ENCODE measurements at places on chromosomes 1 and 21.

DNA sequence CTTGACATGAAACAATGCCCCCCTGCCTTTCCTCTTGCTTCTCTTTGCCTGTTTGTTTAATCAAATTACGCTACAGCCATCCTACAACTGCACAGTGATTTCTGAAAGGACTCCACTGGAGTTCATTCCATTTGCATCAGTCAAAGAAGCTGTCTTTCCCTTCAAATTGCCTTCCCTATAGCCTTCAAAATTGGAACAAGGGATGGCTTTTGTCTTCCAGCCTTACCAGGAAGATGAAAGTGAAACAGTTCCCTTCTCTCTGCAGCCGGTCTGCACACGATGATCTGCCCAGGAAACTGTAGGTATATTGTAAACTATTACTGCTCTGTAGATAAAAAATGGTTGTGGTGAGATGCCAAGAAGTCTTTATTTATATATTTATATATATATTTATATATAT lies 65.6 kb upstream of the ETS2 start:
- no peak for DNase-seq

GRCh38 chr1:200518524-200518923 lies 102.0 kb downstream of the KIF14 start:
- no peak for DNase-seq

DNA sequence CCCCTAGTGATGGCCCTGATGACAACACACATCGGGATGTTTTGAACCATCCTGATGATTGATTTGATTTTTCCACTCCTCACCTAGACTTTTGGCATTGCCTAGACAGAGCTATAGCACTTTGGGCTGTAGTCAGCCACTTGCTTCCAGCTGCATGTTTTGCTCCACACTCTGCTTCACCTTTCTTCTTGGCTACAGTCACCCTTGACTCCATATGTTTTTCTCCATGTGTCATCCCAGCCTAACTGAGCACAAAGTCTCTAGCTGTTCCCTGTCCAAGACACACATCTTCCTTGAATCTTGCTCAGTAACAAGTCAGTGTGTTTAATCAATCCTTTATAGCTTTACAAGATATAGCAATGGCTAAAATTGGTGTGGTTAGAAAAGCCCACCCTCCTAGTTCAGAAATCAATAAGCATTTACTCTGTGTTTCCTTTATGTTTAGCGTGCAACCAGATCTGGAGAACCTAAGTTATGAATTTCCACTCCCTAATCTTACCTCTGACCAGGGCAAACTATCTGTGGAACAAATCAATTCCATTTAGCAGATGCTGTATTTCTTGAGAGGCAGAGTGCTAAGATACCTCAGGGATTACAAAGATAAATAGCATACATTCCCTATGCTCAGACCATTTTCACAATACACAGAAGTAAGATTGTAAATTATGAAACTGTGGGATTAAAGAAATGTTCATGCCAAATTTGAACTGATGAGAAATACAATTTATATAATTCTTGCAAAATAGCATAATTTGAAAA lies 98.4 kb upstream of the LYPLAL1 start:
- DNase-seq: no peak

DNA sequence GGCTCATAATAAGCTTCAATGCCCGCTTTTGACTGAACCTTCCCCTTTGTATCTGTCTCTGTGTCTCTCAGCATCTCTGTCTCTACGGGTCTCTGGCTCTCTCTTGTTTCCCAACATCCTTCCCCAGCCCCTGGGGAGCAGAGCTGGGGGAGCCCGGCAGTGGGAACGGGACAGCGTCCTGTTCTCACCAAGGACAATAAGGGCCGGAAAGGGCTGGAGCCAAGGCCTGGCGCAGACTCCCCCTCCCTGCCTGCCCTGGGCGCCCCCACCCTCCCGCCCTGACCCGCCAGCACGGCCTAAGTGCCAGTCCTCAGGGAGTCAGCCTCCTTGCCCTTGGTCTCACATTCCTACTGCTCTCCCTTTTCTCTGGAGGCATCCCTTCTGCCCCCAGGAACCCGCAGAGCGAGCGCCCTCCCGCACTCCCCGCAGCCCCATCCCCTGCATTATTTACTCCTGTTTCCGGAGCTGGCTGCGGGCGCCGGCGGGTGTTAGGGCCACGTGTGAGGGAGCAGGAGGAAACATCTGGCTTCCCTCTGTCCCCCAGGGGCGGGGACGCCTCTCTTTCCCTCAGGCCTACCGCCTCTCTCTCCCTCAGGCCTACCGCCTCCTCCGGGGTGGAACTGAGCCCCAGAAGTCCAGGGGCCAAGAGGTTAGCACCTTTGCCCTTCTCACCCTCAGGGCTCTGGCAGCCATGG lies 6.5 kb downstream of the KRTCAP2 start:
- DNase-seq: no peak

- DNase-seq: no peak
Observed at GRCh38 chr1:14968251-14968851, 185.2 kb upstream of the TMEM51 start.

DNA sequence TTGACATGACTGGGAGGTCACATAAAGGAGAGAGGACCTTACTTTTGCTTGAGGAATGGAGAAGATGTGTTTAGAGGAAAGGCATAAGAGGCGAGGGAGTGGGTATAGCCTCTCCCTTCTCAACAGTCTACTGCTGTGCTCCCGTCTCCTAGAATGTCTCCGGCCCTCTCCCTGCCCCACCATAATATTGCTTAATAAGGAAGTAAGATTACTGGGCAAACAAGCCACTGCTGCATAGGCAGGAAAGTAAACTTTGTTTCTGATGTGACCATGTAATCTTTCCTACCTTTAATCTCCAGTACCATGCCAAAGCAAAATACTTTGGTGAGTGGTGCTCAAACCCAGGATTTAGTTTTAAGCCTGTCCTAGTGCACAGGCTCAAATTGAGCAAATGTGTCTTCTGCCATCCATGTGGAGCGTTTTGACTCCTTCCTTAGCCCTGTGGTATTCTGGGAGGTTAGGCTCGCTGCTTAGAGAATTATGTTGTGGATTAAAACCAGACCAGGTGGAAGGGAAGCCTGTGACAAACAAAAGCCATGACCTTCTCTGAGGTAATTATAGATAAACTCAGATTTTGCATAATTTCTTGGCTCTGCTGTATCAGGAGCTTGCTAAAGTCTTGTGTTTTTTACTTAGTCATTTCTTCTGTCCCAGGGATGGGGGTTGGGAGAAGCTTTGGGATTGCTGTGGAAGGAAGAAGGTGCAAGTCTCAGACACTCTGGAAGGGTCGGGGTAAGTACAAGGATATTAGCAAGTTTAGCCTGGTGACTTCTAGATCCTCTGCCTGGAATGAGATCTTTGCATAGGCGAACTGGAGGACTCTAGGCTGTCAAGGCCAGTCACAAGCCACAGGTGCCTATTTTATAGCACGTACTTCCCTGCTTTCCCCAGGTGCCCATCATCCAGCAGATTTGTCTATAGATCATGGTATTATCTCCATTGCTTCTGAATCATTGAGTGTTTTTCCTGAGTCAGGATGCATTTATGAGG lies 34.5 kb upstream of the DIPK1A start:
- no peak for DNase-seq

GRCh38 chr1:1304331-1305299 lies 3.1 kb downstream of the ACAP3 start:
- no peak for DNase-seq

DNA sequence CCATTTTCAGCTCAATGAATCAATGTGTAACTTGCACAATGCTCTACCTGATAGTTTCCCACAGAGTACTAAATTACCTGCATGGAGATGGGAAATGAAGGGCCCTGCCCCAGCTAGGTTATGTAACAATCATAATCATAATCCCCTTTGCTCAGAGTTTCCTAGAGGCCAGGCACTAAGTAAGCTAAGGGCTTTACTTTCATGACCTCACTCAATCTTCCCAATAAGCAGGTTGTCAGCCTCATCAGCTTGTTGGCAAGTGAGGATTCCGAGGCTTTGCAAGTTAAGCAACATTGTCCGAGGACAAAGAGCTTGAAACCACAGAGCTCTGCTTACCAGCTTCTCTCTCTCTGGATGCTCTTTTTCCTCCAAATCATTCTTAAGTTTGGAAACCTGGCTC lies 64.1 kb upstream of the NTPCR start:
- DNase-seq: no peak

- DNase-seq: no peak
Observed at GRCh38 chr1:12098786-12099185, 35.7 kb downstream of the TNFRSF8 start.

GRCh38 chr1:110370827-110371226 lies 20.0 kb downstream of the SLC16A4 start:
- no peak for DNase-seq

GRCh38 chr21:46095814-46096595 lies 1.9 kb upstream of the COL6A2 start:
- peak; percentile 41 for DNase-seq

Data from H1 (cell line).